ENCODE measurements at places on chromosomes 2 and 18. TPM values are rescaled to one million over a fixed set of nuclear protein-coding genes. Genes with fewer than 3 reads are reported as not detected.

The RAMP1 gene
- total RNA-seq, result 4.9 TPM

The MROH2A gene
- total RNA-seq, result not detected

The SALL3 gene
- total RNA-seq, result not detected

The TUBA3E gene
- not detected for total RNA-seq

The DIPK1C gene
- total RNA-seq, result not detected

The MOCOS gene
- total RNA-seq, result 15.9 TPM

The LCT gene
- total RNA-seq, result not detected

The SH2D6 gene
- total RNA-seq, result not detected

The SATB2 gene
- 1.7 TPM for total RNA-seq

The GAL3ST2 gene
- not detected for total RNA-seq

Measured in tracheal epithelial cell (primary cell).